ENCODE measurements at places on chromosomes 6 and 20.

DNA sequence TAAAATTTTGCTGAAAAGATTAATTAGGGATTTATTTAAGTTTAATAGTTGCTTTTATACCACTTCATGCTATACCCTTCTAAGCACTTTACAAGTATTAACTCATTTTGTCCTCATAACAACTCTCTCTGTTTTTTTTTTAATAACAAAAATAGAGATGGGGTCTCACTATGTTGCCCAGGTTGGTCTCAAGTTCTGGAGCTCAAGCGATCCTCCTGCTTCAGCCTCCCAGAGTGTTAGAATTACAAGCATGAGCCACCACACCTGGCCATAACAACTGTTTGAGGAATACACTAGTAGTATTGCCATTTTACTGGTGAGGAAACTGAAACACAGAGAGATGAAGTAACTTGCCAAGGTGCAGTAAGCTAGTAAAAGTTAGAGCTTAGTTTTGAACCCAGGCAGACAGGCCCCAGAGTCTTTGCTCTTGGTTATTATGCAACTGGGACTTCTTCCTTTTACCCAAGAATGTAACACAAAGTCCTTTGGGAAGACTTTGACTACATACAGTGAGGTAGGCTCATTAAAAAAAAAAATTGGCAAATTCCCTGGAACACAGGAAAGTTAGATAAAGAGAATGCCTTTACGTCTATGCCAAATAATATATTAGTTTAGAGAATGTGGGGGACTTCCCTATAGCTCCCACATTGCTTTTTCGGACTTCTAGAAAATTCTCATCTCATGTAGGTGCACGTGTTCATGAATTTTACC lies 11.4 kb downstream of the ANKS1A start:
- no peak for DNase-seq

GRCh38 chr20:35630636-35631035 lies 15.0 kb downstream of the SPAG4 start:
- DNase-seq, result no peak

DNA sequence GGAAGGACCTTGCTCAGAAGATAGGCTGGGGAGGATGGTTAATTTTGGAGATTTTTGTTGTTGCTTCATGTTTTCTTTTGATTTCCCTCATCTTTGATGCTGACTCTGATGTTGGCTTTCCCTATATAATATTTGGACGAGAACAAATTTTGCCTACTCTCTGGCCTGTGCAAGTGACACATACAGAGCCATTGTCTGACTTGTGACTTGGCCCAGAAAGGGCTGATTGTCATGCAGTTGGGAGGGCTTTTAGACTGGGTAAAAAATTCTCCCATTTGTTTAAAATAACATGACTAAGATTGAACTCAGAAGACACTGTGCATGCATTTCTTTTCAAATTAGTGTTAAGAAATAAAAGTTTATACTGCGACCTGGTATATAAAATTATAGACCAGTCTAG lies 98.6 kb upstream of the SUPT3H start:
- DNase-seq, result no peak

DNA sequence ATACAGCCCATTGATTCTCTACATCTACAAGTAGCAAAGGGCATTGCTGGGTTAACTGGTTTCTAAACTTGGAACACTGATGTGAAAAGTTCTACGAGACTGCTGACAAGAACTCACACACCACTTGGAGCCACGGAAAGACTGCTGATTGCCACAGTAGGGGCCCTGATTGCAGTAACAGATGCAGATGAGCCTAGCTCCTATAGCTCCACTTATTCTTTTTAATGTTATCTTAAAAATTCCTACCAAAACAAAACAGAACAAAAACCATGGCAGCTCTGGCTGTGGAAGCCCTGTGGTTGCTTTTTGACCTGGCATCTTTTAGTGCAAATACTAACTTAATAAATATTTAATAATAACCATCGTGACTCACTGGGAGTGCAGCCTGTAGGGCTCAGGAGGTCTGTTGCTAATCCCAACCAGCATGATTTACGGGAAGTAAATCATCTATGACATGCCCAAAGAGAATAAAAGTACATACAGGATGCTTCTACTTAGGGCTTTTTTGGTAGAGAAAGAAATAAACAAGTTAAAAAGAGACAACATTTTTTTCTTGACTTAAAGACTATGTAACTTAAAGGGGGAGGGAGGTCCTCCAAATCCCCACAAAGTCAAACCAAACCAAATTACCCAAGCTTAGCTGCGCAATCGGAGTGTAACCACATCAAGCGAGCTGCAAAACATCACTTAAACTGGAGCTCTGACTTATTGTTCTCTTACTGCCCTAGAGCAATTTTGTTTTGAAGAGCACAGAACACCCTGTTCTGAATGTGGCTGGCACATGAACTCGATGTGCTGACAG lies 87.2 kb downstream of the FKBP5 start:
- DNase-seq, result peak; percentile 31

- DNase-seq, result no peak
Measured at GRCh38 chr20:14913896-14914620, 576.6 kb upstream of the FLRT3 start.

- no peak for DNase-seq
Measured at GRCh38 chr20:19830211-19830785, 72.2 kb downstream of the RIN2 start.

All from activated naive CD8-positive, alpha-beta T cell treated with anti-CD3 and anti-CD28 coated beads, Interleukin-2, amount 50 U/mL, for 24 hours (primary cell).